ENCODE measurements at places on chromosomes 7 and 10.

GRCh38 chr10:62045765-62046521 is 144.4 kb downstream of the ARID5B start:
- DNase-seq: no peak

DNA sequence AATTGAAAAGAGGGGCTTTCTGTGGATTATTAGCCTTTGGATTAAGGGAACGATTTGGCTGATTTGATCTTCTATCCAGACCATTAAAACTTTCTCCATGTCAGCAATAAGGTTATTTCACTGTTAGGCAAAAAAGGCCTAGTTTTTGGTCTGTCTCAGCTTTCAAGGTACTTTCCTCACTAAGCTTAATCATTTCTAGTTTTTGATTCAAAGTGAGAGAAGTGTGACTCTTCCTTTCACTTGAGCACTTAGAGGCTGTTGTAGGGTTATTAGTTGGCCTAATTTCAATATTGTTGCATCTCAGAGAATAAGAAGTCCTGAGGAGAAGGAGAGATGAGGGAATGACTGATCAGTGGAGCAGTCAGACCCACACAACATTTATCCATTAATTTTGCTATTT is 596.0 kb upstream of the TPK1 start:
- DNase-seq: no peak

- no peak for DNase-seq
Measured at GRCh38 chr7:96669812-96670211, 39.8 kb downstream of the SEM1 start.

DNA sequence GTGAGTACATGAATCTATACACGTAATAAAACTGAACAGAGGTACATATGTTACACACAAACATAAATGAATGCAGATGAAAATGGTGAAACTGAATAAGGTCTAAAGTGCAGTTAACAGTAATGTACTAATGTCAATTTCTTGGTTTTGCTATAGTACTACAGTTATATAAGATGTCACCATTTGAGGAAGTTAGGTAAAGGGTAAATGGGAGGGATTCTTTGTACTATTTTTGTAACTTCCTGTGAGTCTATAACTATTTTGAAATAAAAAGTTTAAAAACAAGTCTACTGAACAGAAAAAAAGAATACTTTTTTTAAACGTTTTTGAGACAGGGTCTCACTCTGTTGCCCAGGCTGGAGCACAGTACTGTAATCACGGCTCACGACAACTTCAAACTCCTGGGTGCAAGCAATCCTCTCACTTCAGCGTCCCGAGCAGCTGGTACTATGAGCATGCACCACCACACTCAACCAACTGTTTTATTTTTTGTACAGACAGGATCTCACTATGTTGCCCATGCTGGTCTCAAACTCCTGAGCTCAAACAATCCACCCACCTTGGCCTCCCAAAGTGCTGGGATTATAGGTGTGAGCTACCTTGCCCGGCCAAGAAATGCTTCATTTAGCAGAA is 71.5 kb downstream of the WAPL start:
- DNase-seq: no peak

- DNase-seq: peak; percentile 59
Measured at GRCh38 chr10:11162828-11163599, 145.3 kb downstream of the CELF2 start.

- DNase-seq: no peak
Measured at GRCh38 chr7:151144387-151144786, 23.1 kb downstream of the GBX1 start.

DNA sequence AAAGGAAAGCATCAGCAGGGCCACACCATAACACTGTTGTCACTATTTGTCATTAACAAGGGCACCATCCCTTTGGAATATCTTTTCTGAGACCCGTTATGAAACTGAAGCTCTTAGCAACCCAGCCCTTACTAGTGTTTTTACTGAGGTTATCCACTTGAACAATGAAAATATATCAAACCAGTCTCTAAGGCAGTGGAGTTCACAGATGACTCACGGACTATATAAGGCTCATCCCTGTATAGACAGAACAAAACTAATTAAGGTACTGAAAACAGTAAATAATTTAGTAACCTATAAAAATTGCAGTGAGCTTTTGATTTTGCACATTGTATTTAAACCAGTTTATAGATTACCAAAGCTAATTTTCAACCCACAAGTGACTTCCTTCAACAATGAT is 196.0 kb downstream of the ELAPOR2 start:
- no peak for DNase-seq

DNA sequence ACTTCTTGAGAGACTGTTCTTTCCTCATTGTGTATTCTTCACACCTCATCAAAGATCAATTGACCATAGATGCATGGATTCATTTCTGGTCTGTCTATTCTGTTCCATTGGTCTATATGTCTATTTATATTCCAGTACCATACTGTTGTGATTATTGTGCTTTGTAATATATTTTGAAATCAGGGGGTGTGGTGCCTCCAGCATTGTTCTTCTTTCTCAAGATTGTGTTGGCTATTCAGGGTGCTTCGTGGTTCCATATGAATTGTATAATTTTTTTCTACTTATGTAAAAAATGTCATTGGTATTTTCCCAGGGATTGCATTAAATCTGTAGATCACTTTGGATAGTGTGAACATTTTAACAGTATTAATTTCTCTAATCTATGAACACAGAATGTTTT is 106.5 kb downstream of the EPC1 start:
- no peak for DNase-seq

DNA sequence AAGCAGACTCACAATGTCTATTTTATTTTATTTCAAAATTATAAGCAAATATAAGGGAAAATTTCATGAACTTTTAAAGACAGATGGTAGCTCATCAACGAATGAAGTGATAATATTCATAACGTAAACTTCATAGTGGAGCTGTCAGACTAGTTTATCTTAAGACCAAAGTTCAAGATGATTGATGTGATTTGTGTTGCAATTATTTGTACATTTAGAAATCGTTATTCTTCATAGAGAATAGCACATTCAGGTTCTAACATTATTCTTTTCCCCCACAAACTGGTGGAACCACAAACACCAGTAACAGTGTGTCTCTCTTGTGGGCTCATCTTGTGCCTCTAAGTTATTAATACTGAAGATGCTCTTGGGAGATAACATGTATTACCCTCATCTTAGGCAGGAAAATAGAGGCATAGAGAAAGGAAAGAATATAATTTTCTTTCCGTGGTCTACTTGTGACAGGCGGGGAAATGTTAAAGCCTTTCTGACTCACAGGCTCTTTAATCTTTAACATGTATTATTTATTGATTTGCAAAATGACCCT is 37.0 kb downstream of the CCSER2 start:
- DNase-seq: no peak

- DNase-seq: no peak
Measured at GRCh38 chr10:15879058-15879457, 18.8 kb upstream of the MINDY3 start.

- no peak for DNase-seq
Measured at GRCh38 chr7:33044986-33045385, 17.6 kb downstream of the NT5C3A start.

DNA sequence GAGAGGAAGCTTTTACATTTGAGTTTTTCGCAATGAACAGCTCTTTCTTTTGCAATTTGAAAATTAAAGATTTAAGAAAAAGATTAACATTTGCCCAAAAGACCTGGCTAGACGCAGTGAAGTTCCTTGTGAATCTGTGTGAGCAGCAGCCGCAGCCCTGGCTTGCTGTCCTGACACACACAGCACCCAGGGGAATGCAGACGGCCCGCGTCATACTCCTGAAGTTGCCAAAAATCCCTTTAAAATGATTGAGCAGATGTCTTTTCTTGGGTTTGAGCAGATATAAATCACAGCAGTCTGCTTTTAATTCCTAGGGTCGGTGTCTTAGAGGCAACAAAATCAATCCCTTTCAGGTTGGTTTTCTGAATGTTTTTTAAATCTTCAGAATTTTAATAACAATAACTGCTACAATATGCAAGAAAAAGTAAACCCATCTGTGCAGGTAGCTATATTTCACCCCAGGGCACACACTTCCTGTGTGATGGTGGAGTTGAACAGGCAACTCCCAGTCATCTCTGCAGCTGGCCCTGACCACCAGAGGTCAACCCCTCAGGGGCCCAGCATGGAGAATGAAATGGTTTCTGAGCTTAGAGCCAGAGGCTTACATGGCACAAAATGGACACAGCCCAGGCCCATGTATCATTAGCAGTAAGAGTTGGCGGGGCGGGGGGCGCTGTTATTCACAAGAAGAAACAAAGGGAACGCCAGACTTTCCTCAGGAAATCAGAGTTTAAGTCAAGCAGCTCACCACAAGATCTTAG is 32.2 kb upstream of the TRIL start:
- no peak for DNase-seq

DNA sequence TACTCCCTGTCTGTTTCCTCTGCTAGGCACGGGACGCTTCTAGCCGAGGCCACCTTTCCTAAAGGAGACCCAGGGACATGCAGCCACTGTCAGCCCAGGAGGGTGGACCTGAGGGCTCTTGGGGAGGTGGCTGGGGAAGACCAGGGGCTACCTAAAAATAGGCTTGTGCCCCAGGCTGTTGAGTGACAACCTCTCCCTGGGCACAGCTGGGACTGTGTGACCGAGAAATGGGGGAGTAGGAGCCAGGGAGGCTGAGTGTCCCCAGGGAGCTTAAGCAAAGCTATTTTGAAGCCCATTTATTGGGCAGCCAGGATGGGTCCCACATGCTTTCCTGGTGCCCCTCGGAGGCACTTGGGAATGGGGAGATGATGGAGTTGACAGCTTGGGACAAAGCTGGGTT is 63.8 kb downstream of the CALML3 start:
- DNase-seq: no peak

DNA sequence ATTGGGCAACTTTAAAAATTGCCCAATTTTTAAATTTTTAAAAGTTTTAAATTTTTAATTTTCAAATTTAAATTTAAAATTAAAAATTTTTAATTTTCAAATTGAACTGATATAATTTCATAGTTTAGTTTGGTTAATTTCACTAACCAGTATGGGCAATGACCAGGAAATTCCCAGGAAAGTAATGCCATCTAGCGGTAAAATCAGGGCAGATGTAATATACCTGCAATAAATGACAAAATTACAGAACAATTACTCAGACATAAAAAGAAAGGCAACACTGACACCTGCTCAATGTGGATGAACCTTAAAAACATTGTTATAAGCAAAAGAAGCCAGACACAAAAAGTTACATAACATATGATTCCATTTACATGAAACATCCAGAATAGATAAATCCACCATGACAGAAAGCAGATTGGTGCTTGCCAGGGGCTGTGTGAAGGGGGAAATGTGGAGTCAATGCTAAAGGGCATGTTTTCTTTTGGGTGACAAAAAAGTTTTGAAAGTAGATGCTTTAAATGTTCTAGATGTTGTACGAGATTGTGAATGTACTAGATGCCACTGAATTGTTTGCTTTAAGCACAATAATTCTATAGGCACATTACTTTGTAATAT is 28.6 kb upstream of the SLC16A12 start:
- DNase-seq: no peak

DNA sequence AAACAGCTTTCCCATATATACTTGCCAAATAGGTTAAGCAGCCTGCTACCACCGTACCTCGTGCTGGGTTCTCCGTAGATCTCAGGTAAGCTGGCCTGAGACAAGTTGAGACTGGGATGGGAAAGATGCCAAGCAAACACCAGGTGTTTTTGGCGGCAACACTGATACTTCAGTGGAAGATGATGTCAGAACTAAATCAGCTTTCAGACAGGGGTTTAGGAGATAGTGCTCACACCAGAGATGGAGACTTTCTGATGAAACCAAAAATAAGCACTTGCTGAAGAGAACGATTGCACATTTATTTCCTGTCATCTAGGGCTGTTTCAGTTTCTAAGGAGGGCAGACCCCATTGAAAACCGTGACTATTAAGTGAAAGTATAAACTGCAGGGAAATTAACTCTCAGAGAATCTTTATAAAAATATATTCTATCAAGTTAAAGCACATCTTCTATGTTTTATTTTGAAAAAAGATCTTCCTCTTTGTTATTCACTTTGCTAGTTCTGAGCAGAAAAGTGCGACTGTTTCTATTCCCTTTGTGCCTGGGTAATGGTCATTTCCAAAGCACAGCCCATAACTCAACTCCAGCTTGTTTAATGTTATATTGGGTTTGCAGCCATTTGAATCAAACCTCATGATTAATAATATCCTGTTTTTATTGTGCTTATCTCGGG is 149.9 kb downstream of the CPED1 start:
- DNase-seq: no peak

DNA sequence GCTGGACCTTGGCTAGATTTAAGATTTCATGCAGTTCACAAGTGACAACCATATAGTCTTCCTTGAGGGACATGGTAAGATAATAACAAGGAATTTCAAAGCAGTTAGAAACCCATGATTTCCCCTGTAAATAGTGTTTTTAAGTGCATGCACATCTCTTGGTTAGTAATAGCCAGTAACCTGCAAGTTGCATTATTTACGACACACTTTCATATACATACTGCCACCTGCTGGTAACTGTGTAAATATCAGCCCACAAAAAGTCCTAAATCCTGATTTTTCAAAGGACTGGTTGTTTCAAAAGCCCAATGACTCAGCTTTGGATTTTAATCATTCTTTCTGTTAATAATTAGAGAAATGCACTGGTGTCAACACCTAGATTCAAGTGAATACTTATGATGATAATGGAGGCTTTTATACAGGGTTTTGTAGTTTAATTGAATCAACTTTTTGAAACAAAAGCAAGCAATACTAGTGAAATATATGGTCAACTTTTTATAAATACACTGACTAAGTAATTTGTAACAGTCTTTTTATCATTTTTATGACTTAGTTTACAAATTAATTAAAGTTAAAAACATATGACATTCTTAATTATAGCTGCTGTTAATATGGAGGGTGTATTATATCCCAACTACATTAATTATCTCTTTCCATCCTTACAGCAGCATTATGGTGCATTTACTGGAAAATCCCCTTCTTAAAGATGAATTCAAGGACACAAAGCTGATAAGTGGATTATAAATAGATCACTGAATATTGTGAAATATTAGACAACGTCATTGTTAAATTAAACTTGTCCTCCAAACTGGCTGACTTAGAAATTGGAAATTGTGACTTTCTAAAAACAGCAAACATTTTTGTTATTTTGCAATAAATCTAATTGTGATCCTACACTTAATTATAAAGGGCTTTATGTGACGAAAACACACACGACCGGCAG is 367.7 kb upstream of the SEMA3D start:
- no peak for DNase-seq
